Thymus (tissue), 14 donors: ENCODE measurements at places on chromosomes 7 and 10. TPM values are rescaled to one million over a fixed set of nuclear protein-coding genes. Genes with fewer than 3 reads are reported as not detected.
A peak's percentile ranks its signal among the peaks of the same experiment; 100 is the strongest.

DNA sequence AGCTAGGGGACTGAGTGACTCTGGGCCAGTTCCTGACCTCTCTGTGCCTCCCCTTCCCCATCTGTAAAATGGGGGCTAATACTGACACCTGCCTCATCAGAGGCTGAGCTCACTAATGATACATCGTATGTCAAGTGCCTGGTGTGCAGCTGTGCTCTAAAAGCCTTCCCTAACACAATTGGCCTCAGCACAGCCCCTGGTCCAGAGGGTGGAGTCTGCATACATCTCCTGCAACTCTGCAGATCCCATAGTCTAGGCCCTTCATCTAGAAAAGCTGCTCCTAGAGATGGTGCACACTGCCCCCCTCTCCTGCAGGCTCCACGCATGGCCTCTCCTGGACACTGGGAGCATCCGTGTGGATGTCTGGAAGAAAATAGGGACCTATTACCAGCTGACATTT is 255.0 kb downstream of the RPS24 start:
- H3K27me3 ChIP-seq = no peaks in the 10 kb centered on the region
- DNase-seq = no peak
- H3K36me3 ChIP-seq = no peaks in the 10 kb centered on the region
- no peak overlapping the region for H3K27ac ChIP-seq

DNA sequence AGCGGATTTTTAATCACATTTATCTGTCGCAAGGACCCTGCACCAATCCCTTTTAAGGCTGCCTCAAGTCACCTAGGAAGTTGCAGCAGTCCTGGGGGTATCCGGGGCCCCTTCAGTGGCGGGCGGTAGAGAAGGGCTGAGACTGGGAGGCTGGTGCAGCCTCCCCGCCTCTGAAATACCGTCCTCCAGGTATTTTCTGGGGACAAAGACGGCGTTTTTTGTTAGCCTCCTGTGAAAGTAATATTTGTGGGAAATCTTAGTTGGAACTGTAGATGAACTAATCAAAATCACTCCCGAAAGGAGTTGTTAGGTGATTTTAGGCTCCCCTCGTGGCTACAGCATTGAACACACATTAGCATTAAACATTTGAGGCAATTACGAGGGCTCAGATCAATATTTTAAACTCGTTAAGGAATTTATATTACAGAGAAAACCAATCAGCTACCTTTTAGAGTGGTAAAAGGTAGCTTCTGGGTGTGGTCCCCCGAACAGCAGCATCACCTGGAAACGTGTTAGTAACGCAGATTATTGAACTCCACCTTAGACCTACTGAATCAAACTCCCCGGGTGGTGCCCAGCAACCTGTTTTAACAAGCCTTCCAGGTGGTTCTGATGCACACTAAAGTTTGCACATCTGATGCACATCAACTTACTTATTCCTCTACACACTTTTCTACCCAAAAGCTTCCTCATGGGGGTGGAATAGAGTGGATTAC is 530 bp upstream of the ANXA7 start:
- no peaks in the 10 kb centered on the region for H3K27me3 ChIP-seq
- H3K36me3 ChIP-seq = peaks cover 3% of the 10 kb centered on the region
- H3K4me3 ChIP-seq = peak overlapping the region; percentile 87
- peak overlapping the region; percentile 42 for H3K27ac ChIP-seq

DNA sequence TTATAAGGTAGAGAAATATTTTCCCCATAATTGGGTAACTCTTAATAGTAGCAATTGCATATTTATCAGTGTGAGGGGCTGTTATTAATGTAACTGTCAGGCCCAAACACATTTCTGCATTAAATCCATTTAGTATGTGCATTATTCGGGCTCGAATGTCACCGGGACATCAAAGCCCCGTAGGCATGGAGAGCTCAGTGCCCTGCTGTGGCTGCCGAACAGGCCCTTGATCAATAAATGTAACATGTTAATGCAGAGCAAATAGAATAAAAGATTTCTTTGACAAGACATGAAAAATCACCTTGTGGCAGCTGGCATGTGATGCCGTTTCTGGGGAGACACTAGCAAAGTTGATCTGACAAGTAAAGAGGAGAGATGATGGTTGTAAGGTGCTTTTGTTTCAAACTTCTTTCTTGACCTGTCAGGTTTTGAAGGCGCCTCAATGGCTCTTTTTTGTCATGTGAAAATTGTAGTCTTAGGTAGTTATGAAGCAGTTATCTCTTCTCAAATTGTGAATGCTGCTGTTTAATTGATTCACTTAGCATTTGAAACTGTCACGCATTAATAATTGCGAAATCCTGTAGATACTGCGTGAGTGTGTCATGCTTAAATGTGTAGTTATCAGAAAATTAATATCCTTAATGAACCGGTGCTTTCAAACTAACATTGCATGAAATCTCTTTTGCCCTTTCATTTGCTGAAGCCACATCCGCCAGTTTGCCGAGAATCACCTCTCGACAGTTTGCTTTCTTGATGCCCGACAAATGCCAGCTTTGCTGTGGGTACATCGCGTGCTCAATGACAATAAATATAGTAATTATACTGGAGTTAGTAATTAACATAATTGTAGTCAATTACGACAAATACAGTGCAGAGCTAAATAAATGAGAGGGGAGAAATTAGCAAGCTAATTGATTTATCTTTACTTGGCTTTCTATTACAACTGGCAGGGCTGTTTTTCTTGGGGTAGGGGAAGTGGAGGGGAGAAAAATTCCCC is 19.5 kb downstream of the LRMDA start:
- DNase-seq = no peak
- H3K4me1 ChIP-seq = no peaks in the 10 kb centered on the region
- no peak overlapping the region for H3K27ac ChIP-seq
- H3K36me3 ChIP-seq = no peaks in the 10 kb centered on the region

- H3K36me3 ChIP-seq = peaks cover 11% of the 10 kb centered on the region
- H3K4me1 ChIP-seq = peaks cover 5% of the 10 kb centered on the region
- peak overlapping the region; percentile 88 for H3K4me3 ChIP-seq
- H3K27me3 ChIP-seq = no peaks in the 10 kb centered on the region
Observed at GRCh38 chr7:6576024-6576866, 1.0 kb upstream of the ZDHHC4 start.

GRCh38 chr10:88152728-88153133 is 289.3 kb downstream of the PTEN start:
- peaks cover 3% of the 10 kb centered on the region for H3K4me1 ChIP-seq
- no peak overlapping the region for H3K4me3 ChIP-seq
- H3K36me3 ChIP-seq = no peaks in the 10 kb centered on the region
- H3K27ac ChIP-seq = no peak overlapping the region
- DNase-seq = no peak

DNA sequence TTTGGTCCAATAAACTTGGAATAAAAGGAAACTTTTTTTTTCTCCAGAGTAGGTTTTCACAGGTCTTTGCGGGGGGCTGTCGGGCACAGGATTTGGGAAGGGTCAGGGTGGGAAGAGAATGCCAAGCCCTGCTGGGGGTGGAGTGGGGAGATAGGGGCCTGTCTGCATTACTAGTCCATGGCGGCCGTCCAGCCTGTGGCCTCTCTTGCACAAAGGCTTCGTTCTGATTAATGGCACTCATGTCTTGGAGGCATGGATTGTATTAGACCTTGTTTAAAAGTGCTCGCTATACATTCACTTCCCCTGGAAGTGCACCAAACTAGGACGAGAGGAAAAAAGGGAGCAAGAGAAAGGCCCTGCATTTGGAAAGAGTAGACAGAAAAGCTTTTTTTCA is 37.2 kb downstream of the LRMDA start:
- no peak for DNase-seq
- H3K4me1 ChIP-seq = no peaks in the 10 kb centered on the region
- no peak overlapping the region for H3K27ac ChIP-seq

- H3K27me3 ChIP-seq = no peaks in the 10 kb centered on the region
- H3K36me3 ChIP-seq = no peaks in the 10 kb centered on the region
- H3K4me1 ChIP-seq = no peaks in the 10 kb centered on the region
- DNase-seq = peak; percentile 28
- H3K4me3 ChIP-seq = no peak overlapping the region
- no peak overlapping the region for H3K27ac ChIP-seq
Observed at GRCh38 chr7:106793015-106793975, 71.8 kb upstream of the PIK3CG start.

DNA sequence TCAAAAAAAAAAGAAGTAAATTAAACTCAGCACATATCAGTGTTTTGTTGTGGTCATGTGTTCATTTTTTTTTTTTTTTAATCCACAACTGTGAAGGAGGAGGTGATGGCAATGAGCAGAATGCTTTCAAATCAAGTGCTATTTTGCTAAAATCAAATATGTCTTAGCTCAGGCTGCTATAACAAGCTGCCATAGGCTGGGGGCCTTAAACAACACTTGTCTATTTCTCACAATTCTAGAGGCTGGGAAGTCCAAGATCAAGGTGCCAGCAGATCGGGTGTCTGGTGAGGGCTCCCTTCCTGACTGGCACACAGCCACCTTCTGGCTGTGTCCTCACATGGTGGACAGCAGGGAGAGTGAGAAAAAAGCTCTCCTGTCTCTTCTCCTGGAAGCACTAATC is 203.9 kb downstream of the FAM107B start:
- peak overlapping the region; percentile 19 for H3K4me3 ChIP-seq
- H3K27me3 ChIP-seq = no peaks in the 10 kb centered on the region
- peaks cover 14% of the 10 kb centered on the region for H3K4me1 ChIP-seq
- peak overlapping the region; percentile 86 for H3K27ac ChIP-seq

PNLIPRP1 gene
- total RNA-seq = not detected

PLXNA4 gene
- total RNA-seq = 0.66 TPM

ANKRD30A gene
- not detected for total RNA-seq
